ENCODE measurements at places on chromosomes 6 and 20.

- DNase-seq = no peak
Measured at GRCh38 chr20:15930311-15931305, 642.6 kb downstream of the KIF16B start.

DNA sequence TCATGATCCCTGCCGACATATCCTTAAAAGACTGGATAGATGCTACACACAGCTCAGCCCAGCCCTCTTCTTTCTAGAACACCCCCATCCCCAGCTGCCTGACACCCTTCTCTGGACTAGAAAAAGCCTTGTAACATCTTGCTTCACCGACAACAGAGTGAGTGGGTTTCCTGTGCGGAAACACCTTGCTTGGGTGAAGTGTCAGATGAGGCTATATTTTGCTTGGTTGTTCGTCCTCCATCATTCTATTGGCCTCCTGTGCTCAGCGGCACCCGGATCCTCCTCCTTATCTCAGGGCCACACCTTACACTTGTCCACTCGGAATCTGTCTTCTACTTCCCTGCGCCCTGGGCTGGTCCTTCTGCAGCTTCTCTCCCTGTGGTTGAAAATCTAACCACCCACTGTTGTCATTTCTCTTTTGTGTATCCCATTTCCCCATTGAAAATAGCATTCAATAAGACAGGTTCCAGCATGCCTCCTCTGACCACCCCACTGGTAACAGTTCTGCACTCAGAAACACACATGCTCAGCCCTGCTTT is 101.3 kb upstream of the MLN start:
- no peak for DNase-seq

GRCh38 chr6:54096811-54097210 is 14.4 kb upstream of the MLIP start:
- DNase-seq = no peak

GRCh38 chr6:8181160-8181881 is 79.0 kb upstream of the EEF1E1 start:
- no peak for DNase-seq

DNA sequence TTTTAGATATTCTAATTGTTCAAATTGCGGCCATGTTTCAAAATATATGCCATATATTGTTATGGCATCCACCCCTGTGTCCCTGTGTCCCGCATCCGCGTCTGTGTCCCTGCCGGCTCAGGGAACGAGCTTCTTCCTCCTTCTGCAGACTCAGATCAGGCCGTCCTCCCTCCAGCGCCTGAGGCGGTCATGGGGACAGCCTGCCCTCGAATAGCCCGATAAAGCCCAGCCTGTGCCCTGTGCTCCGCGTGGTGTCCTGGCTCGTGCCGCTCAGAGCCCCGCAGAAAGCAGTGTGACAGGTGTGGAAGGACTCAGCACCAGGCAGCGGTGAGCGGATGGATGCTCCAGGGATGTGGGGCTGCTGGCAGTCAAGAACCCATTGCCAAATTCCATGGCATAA is 663.4 kb upstream of the DEFB115 start:
- DNase-seq = no peak

- no peak for DNase-seq
Measured at GRCh38 chr6:128365520-128366160, 154.8 kb downstream of the PTPRK start.

DNA sequence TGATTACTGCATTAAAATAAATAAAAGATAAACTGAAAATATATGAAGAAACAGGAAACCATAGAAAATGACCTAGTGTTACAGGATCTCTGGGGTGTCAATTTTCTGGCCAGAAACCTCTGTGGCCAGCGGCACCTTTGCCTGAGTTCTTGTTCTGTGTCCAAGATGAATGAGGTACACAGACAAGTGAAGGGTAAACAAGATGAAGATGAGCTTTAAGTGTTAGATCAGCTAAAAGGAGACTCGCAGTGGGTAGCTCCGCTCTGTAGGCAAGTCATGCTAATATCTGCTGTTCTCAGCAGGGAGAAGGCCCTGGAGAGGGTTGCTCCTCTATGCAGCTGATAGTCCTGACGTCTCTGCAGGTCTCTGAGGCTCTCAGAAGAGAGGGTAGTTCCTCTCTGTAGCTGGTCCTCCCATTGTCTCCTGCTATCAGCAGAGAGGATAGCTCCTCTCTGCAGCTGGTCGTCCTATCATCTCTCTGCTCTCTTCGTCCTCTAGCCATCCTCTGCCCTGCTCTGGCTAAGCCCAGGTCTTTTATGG is 35.9 kb upstream of the TBC1D22B start:
- no peak for DNase-seq

DNA sequence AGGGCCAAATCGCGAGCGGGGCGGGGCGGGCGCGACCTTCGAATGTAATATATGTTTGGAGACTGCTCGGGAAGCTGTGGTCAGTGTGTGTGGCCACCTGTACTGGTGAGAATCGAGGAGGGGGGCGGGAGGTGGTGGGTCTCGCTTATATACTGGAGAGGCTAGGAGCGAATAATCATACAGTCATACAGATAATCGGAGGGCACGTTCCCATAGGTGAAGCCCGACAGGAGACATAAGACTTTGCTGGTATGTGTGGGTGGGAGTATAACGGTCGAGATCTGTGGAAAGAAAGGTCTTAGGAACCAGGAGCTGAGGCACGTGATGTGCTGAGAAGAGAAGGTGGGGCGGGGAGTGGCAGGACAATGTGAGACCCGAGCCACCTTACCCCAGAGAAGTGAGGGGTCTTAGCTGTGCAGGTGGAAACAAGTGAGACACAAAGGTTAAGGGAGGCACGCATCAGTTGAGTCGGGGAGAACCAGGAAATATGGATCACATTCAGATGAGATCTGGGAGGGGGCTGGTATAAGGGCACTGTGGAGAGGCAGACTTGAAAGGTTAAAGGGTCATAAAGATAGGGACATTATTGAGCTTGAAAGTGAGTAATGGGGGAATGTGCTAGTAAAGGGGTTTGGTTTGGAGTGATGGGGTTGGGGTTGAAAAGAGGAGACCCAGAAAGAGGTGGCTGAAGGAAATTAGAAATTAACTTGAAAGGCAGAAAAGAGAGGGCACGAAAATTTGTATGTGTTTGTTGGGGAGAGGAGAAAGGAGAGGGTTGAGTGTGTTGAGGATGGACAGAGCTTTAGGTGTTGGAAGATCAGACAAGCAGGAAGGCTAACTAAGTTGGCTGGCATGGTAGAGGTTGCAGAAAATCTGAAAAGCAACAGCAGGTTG is 589 bp downstream of the RNF5 start:
- DNase-seq = no peak

DNA sequence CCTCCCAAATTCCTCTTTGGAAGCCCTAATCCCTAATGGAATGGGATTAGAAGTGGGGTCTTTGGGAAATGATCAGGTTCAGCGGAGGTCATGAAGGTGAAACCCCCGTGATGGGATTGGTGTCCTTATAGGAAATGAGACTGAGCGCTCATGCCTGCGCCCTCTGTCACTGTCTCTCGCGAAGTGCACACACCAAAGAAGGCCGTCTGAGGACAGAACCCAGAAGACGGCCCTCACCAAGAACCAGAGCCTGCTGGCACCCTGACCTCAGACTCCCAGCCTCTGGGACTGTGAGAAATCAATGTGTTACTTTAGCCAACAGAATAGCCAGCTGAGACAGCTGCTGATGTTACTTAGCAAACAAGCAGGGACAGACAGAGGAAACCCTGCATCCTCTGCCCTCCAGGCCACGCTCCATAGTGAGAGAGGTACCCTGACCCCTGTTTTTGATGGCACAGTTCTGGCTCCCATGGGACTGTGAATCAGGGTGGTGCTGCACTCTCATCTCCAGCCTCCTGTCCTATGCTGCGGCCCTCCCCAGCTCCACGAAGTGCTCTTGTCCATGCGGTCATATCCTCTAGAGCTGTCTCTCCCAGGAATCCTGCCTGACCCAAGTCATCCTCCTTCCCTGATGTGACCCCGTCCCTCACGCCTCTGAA is 369.3 kb downstream of the ZFAND3 start:
- no peak for DNase-seq

GRCh38 chr6:21300439-21300838 is 293.1 kb upstream of the SOX4 start:
- DNase-seq = no peak

GRCh38 chr6:82554666-82555065 is 191.0 kb downstream of the TPBG start:
- DNase-seq = no peak

DNA sequence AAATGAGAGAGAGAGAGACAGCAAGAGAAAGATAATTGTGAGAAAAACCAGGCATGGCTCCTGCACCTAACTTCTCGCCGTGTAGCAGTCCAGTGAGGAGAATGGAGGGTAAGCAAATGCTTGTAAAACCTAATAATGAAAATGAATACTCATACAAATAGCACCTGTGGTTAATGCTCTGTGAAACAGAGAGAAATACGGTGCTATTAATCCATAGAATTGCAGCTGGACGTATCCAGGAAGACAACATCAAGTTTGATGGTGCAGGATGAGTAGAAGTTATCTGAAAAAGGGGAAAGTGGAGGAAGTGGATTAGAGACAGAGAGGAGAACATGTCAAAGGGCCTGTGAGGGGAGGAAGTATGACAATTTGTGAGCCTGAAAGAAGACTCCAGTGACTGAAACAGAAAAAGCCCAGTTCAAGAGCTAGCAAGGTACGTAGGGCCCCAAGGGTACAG is 89.4 kb upstream of the PAK5 start:
- DNase-seq = no peak

GRCh38 chr6:52423971-52424381 is 3.8 kb downstream of the EFHC1 start:
- DNase-seq = no peak

GRCh38 chr6:76888351-76888750 is 574.9 kb downstream of the HTR1B start:
- no peak for DNase-seq

DNA sequence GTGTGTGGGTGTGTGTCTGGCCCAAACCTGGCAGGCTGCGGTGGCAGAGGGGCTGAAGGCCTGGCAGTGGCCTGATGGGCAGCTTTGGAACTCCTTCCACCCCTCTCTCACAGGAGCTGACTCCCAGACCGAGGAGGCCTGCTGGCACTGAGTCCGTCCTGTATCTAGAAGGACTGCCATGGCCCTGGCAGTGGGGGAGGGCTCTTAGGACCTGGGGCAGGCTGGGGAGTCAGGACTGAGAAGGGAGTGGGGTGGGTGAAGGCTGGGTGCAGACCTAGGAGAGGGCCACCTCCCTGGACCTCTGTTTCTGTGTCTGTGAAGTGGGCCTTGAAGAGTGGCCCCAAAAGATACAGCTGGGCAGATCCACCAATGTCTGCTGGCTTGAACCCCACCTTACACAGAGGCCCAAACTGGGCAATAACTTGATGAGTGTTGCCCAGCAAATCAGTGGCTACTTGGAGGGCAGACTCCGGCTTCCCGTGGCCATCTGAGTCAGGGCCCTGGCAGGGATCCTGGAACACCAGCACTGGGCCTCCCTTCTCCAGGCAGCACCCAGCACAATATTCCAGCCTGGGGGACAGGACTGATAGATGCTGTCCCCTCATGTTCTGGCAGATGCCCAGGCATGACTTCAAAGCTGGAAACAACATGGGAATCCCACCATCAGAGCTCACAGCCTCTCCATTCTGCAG is 46.7 kb upstream of the BLCAP start:
- DNase-seq = no peak

DNA sequence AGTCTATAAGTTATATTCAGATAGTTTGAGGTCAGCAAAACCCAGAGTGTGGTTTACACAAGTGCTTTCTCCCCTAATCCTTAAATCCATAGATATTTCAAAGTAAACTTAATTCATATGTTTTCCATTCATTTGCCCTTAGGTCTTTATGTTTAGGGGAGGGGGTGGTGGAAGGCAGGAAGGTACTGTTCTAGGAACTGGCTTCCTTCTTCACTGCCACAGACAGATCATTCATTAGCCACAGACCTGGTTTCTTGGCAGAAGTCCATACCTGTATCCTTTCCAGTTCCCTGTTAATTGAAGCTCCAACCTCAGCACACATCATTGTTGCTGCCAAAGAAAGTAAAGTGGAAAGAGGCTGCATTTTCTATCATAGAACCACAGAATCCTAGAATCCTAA is 123.0 kb downstream of the AIG1 start:
- no peak for DNase-seq

DNA sequence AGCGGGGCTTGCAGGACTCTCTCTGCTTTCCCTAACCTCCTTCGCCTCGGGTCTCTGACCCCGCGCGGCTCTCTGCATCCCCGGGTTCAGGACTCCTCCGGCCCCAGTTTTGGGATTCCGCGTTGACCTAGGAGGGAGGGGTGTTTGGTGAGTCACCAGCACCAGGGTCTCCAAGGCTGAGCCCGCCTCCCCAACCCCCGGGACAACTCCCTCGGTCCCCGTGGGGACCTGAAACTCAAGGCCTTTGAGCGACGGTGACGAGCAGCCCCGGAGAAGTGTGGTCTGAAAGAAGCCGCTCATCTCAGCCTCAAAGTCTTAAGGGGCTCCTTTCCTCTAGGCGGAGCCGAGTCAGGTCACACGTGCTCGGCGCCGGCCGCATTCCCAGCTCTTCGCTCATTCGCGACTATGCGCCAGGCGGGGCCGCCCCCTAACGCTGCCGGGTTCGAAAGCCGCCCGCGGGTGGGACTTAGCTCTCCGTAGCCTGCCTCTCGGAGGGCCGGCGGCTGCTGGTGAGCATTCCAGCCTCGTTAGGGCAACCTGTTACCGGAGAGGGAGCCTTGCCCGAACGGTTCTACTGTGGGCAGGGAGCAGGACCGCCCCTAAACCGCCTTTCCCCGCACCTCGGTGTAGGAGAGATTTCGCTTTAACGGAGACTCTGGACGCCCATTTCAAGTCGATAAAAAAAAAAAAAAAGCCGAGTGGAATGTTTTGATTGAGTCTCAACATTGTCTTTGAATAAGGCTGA is 3.0 kb upstream of the PRDM13 start:
- no peak for DNase-seq

DNA sequence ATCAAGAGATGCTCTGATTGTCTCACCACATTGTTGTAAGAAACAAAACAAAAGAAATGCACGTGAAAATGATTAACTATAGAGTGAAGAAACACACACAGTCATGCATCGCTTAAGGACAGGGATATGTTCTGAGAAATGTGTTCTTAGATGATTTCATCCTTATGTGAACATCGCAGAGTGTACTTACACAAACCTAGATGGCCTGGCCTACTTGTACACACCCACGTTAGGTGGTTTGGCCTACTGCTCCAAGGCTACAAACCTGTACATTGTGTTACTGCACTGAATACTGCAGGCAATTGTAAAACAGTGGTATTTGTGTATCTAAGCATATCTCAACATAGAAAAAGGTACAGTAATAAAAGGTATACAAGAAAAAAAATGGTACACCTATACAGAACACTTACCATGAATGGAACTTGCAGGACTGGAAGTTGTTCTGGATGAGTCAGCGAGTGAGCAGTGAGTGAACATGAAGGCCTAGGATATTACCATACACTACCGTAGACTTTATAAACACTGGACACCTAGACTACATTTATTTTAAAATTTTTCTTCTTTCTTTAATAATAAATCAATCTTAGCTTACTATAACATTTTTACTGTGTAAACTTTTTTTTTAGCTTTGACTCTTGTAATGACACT is 48.6 kb downstream of the FKBP5 start:
- DNase-seq = no peak

DNA sequence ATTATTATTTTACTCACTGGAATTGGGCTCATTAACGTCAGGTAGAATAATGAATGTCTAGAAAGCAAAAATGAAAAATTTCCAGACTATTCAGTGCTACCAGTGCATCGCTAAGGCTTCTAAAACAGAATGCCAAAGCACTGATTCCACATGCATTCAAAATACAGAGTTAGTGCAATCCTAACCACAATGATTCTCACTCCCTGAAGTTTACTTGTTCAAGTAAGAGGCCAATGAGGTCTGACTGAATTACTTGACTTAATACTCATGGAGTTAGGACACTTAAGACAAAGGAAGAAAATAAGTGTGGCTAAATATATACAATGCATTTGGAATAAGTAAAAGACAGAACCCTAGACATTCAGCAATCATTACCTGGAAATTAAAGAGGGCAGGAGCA is 220.5 kb downstream of the PKHD1 start:
- DNase-seq = no peak

All from stimulated activated CD4-positive, alpha-beta T cell treated with anti-CD3 and anti-CD28 coated beads, Interleukin-15, amount 100 ng/mL, for 48 hours (primary cell).